ENCODE measurements at places on chromosomes 12 and 14. TPM values are rescaled to one million over a fixed set of nuclear protein-coding genes. Genes with fewer than 3 reads are reported as not detected.

Gene ACOT6
- not detected for total RNA-seq

Gene CCDC196
- not detected for total RNA-seq

Gene LRRC10
- not detected for total RNA-seq

Gene ZFHX2
- not detected for total RNA-seq

Gene VEZT
- 38.9 TPM for total RNA-seq

Gene MYF6
- not detected for total RNA-seq

Gene TMPRSS12
- not detected for total RNA-seq

Gene DBX2
- total RNA-seq, result not detected

- no peak for DNase-seq
- H3K36me3 ChIP-seq, result no peaks in the 10 kb centered on the region
- peaks cover 4% of the 10 kb centered on the region for H3K4me1 ChIP-seq
- H3K27ac ChIP-seq, result peak overlapping the region; percentile 77
Observed at GRCh38 chr12:109099431-109100020, 2.1 kb downstream of the UNG start.

DNA sequence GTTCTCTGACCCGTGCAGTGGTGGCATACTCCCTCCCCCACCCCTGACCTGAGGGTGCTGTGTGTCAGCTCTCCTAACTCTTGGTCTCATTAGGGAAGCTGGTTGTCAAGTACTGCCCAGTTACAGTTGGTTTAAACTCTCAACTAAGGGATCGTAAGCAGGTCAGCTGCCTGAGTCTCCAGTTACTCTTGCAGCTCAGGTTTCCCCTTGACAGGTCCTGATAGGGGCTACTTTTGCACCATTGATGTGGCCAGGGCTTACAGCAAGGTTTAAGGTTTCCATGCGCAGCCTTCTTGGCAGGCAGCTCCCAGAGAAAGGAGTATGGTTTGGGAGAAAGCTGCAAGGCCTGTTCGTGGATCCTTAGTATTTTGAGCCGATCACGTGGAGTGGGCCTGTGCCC lies 74.5 kb downstream of the ETV6 start:
- H3K36me3 ChIP-seq, result no peaks in the 10 kb centered on the region
- no peaks in the 10 kb centered on the region for H3K27me3 ChIP-seq
- DNase-seq, result no peak
- no peaks in the 10 kb centered on the region for H3K4me1 ChIP-seq
- no peak overlapping the region for H3K4me3 ChIP-seq

- no peak overlapping the region for H3K27ac ChIP-seq
- no peaks in the 10 kb centered on the region for H3K36me3 ChIP-seq
- no peaks in the 10 kb centered on the region for H3K4me1 ChIP-seq
- no peaks in the 10 kb centered on the region for H3K27me3 ChIP-seq
- DNase-seq, result no peak
Observed at GRCh38 chr12:98106031-98106683, 409.2 kb upstream of the TMPO start.

GRCh38 chr14:92005019-92005418 lies 34.8 kb downstream of the TRIP11 start:
- no peak overlapping the region for H3K27ac ChIP-seq
- H3K36me3 ChIP-seq, result no peaks in the 10 kb centered on the region
- no peaks in the 10 kb centered on the region for H3K4me1 ChIP-seq
- no peaks in the 10 kb centered on the region for H3K27me3 ChIP-seq

- no peaks in the 10 kb centered on the region for H3K27me3 ChIP-seq
- no peak for DNase-seq
- H3K4me3 ChIP-seq, result no peak overlapping the region
- no peaks in the 10 kb centered on the region for H3K4me1 ChIP-seq
- H3K36me3 ChIP-seq, result no peaks in the 10 kb centered on the region
- H3K27ac ChIP-seq, result no peak overlapping the region
Observed at GRCh38 chr14:60775296-60775695, 40.7 kb downstream of the MNAT1 start.

DNA sequence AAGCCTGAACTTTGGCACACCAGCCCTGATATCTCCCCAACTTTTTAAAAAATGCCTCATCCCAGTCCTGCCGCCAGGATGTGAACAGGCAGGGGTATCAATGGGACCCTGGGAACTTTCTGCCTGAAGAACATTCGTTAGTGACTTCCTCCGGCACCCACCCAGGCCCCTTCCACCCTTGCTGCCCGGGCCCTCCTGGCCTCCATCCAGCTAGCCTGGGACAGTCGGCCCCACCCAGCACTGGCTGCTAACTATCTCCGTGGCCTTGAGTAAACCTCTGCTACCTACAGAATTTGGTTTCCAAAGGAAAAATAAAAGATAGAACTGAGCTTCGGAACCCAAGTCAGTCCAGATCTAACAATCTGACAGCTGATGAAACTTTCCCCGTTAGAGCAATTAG lies 14.3 kb downstream of the SCARB1 start:
- peaks cover 7% of the 10 kb centered on the region for H3K4me1 ChIP-seq
- no peak overlapping the region for H3K27ac ChIP-seq
- no peaks in the 10 kb centered on the region for H3K36me3 ChIP-seq
- H3K4me3 ChIP-seq, result no peak overlapping the region

DNA sequence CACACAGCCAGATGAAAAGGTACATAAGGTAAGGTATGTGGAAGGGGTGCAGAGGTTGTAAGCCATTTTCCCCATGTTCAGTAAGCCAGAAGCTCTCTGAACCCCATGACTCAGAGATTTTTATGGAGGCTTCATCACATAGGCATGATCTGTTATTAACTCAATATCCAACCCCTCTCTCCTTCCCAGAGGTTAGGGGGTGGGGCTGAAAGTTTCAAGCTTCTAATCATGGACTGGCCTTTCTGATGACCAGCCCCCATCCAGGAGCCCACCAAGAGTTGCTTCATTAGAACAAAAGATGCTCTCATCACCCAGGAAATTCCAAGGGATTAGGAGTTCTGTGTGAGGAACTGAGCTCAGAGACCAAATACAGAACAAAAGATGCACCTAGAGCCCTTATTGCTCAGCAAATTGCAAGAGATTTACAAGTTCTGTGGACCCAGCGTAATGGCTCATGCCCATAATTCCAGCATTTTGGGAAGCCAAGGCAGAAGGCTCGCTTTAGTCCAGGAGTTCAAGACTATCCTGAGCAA lies 103.2 kb upstream of the DAAM1 start:
- no peaks in the 10 kb centered on the region for H3K27me3 ChIP-seq
- no peak for DNase-seq
- H3K27ac ChIP-seq, result no peak overlapping the region
- no peak overlapping the region for H3K4me3 ChIP-seq
- H3K4me1 ChIP-seq, result no peaks in the 10 kb centered on the region

DNA sequence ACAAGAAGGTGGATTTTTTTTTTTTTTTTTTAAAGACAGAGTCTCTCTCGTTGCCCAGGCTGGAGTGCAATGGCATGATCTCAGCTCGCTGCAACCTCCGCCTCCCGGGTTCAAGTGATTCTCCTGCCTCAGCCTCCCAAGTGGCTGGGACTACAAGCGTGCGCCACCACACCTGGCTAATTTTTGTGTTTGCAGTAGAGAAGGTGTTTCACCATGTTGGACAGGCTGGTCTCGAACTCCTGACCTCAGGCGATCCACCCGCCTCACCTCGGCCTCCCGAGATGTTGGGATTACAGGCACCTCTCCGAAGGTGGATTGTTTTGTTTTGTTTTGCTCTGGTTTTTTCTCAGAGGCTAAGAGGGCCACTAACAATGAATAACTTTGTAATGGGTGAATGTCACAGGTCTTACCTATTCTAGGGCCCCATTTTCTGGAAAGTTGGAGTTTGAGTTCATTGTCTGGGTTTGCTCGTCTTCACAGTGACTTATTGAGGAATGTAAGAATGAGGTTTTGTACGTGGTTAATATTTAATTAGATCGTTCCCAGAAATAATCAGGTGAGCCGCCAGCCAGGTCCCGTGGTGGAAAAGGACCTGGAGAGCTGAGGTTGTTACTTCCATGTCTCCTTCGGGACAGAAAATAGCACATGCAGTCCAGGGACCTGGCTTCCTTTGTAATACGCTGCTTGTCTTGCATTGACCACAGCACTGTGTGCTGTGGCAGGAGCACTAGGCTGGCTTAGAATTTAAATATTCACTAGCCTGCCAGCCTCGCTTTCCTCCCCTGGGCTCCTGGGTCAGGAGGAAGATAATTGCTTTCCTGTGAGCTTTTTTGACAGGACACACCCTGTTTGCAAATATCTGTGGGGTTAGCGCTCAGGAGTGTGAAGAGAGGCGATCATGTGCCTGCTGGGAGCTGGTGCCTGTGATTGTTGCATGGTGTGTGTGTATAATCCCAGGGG lies 2.3 kb downstream of the HIP1R start:
- H3K4me1 ChIP-seq, result no peaks in the 10 kb centered on the region
- no peak overlapping the region for H3K4me3 ChIP-seq
- DNase-seq, result no peak
- H3K27me3 ChIP-seq, result no peaks in the 10 kb centered on the region

GRCh38 chr14:74424606-74425005 lies 1.4 kb downstream of the SYNDIG1L start:
- no peaks in the 10 kb centered on the region for H3K36me3 ChIP-seq
- no peak for DNase-seq
- no peaks in the 10 kb centered on the region for H3K4me1 ChIP-seq
- H3K4me3 ChIP-seq, result no peak overlapping the region
- no peaks in the 10 kb centered on the region for H3K27me3 ChIP-seq

DNA sequence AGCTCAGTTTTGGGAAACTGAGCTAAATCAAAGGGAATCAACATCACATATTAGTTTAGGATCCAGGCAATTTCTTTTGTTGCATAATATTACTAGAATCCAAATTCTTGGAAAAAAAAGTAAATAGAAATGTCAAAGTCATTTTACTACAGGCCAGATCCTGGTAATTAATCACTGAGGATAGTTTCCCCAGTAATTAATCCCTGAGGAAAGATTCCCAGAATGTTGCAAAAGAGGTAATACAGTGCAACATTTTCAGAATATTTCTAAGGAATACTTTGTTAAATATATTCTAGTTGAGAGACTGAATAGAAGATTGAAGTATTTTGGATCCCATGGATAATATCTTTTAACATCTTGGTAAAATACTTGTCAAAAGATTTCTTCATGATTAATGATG lies 207.0 kb upstream of the GARIN2 start:
- H3K4me3 ChIP-seq, result no peak overlapping the region
- DNase-seq, result no peak
- no peaks in the 10 kb centered on the region for H3K27me3 ChIP-seq
- H3K36me3 ChIP-seq, result no peaks in the 10 kb centered on the region

DNA sequence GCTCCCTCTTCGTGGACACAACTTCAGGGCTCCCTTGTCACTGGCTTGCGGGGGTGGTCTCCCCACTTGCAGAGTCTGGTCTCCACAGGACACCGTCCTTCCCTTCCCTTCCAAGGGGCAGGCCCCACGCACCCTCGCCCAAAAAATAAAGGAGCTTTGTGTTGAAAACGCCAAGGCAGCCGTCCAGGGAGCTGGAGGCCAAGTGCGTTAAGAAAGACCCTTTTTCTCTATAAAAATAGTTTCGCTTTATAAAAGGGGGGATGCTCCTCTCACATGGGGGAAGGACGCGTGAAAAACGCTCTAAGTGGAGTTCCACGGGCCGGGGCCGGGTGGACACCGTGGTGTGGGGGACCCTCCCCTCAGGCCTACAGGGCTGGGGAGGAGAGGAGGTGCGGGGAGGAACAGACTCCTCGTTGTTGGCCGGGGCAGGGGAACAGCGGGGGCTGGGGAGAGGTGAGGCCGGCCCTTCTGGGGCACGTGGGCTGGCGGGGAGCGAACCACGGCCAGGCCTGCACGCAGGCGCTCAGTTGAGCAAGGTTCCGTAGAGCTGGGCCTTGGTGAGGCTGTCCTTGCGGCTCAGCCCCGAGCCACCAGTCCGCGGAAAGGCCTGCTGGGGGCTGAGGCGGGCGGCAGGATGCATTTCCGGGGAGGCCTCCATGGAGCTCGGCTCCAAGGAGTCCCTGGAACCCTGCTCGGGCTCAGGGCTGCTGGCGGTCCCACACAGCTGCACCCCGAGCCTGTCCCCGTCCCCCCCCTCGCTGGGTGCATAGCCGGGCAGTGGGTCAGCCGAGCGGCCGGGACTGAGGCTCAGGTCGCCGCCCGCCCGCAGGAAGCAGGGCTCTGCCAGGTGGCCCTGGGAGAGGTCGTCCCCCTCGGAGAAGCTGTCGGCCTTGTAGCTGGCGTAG lies 49.5 kb downstream of the BEGAIN start:
- no peaks in the 10 kb centered on the region for H3K4me1 ChIP-seq
- H3K27ac ChIP-seq, result peak overlapping the region; percentile 45
- H3K27me3 ChIP-seq, result no peaks in the 10 kb centered on the region
- DNase-seq, result peak; percentile 36

DNA sequence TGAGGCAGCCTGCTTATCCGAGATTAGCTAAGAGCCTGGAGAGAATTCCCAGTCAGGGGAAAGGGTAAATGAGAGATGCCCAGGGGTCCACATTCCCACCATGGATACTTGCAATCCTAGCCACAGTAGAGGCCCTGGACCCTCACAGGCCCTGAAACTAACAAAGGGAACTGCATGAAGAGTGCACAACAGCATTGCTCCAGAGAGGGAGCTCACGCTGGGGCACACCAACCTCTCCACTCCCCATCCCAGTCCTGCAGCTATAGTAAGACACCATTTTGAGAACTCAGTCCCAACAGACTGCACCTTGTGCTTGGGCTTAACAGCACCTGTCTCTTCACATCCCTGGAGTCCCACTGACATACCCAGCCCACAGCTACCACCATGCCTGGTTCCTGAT lies 30.5 kb downstream of the CEP83 start:
- H3K4me1 ChIP-seq, result peaks cover 11% of the 10 kb centered on the region
- H3K27me3 ChIP-seq, result no peaks in the 10 kb centered on the region
- peak overlapping the region; percentile 75 for H3K27ac ChIP-seq
- no peak for DNase-seq

DNA sequence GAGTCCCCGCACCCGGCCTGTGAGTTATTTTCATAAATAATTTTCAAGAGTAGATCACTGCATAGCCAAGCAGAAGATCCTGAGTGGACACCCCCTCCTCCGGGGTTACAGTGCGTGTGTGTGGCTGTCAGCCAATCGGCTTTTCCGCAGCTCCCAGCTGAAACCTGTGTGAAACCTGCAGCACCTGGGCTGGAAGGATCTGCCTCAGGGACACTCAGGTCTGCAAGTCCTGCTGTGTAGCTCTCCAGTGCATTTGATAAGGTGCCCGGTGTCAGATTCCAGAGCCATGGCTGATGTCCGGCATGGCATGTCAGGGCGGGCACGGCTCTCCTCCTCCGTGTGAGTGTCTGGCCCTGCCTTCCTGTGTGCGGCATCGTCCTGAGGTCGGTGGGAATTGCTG lies 124.8 kb downstream of the GLT1D1 start:
- DNase-seq, result no peak
- no peak overlapping the region for H3K27ac ChIP-seq
- no peaks in the 10 kb centered on the region for H3K36me3 ChIP-seq
- H3K4me1 ChIP-seq, result no peaks in the 10 kb centered on the region

Data from uterus (tissue), 4 donors.